ENCODE measurements at places on chromosomes 3 and 15.
A peak's percentile ranks its signal among the peaks of the same experiment; 100 is the strongest.

- DNase-seq = no peak
Observed at GRCh38 chr3:195102609-195103467, 168.1 kb downstream of the XXYLT1 start.

- DNase-seq = no peak
Observed at GRCh38 chr3:70726961-70727360, 414.5 kb upstream of the MDFIC2 start.

- peak; percentile 19 for DNase-seq
Observed at GRCh38 chr15:89760303-89761008, 9.4 kb upstream of the MESP1 start.

DNA sequence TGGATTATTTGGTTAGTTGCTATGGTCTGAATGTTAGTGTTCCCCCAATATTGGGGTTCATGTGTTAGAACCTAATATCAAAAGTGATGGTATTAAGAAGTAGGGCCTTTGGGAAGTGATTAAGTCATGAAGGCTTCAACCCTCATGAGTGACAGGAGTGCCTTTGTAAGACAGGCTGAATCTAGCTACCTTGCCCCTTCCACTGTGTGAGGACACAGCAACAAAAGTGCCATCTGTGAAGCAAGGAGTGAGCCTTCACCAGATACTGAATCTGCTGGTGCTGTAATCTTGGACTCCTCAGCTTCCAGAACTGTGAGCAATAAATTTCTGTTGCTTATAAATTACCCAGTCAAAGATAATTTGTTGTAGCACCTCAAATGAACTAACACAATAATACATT lies 22.6 kb upstream of the SATB1 start:
- no peak for DNase-seq

DNA sequence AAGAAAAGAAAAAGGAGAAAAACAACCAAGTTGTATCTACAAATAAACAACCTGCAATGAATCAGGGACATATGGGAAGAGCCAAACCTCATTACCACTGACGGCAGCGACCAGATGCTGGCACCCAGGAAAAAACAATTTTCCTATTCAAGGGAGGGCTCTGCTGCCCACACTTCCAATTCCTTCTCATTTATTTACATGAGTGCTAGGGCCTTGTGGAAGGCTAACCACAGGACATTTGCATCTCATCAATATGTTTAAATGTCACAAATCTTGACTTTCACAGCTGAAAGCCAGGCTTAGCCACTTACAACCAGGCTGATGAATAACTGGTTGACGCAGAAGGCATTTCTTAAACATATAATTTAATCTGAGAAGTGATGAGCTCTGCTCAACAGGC lies 36.0 kb downstream of the RFTN1 start:
- peak; percentile 38 for DNase-seq
